ENCODE measurements at places on chromosomes 11 and 22.

DNA sequence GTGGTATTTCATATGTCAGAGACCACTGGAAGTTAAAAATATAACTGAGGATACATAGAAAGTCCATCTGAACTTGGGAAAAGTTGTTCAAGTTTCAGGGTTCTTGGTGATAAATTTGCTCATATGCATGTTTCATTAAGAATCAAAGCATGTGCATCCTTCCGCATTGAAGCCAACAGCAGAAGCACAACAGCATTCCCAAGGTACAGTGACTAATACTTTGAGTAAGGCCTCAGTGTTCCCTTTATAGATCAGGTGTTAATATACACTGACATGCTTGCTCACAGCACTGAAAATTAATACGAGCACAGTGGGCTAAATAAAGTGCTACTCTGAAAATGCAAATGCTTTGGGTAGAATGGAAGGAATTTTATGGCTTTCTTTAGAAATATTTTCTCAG is 691.1 kb downstream of the METTL15 start:
- DNase-seq: no peak

GRCh38 chr11:31421820-31422219 is 52.2 kb downstream of the DNAJC24 start:
- DNase-seq: no peak

DNA sequence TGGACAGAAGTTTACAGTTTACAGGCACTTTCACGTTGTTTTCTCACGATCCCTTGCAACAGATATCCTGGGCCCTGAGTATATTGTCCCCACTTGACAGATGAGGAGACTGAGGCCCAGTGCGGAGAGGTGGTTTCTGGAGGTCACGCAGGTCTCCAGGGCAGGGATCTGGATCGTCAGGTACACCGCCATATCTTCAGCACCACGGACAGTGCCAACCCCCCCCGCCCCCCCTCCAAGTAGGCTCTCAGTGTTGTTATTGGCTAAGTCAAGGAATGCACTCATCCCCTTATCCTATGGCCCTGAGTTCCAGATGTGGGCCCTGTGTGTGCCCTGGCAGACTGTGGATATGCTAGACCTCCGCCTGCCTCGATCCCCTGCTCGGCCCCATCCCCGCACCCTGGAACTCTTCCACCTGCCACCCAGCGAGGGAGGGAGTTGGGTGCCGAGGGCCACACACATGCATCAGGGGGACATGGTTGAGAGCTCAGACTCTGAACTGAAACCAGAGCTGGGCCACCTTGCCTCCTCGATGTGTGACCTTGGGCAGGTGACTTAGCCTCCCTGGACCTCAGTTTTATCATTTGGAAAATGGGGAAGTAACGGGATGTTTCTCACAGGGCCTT is 37.5 kb downstream of the MPPED1 start:
- DNase-seq: no peak

DNA sequence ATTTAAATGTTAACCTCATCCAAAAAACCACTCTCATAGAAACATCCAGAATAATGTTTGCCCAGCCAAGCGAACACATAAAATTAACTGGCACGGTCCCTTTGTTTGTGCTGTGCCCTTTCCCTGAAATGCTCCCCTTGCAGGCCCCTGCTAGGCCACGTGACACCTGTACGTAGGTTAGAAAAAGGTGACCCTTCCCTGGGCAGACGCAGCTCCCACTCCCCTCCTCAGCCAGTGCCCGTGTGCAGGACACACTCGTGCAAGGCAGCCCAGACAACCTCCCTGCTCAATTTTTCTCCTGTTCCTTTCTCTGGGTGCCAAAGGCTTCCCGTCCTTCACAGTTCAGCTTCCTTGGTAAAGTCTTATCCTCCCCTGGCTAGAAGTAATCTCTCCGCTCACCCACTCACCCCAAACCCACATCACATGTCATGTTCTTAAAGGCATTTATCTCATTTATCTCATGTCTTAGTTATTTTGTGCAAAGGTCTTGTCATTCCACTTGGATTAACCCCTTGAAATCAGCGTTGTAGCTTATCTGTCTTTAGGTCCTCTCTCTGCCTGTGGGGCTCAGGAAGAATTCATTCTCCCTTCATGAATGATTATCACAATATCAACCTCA is 20.7 kb downstream of the FAM83F start:
- DNase-seq: no peak

DNA sequence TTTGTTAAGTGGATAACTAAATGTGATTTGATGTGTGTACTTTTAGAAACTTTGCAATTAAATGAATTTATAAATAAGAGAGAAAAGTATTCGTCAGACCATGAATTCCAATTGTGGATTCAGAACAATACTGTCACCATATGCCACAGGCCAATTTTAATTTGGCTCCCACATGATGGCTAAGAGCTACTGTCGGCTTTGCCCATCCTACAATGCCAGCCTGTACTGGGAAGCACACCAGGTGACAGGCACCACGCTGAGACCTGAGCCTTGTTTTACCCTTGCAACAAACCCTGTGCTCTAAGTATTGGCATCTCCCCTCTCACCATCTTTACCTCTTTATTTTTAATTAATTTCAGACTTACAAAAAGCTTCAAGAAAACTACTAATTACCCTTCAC is 14.0 kb downstream of the RAB30 start:
- DNase-seq: no peak

GRCh38 chr11:111097191-111097590 is 148.3 kb upstream of the POU2AF2 start:
- DNase-seq: peak; percentile 91

DNA sequence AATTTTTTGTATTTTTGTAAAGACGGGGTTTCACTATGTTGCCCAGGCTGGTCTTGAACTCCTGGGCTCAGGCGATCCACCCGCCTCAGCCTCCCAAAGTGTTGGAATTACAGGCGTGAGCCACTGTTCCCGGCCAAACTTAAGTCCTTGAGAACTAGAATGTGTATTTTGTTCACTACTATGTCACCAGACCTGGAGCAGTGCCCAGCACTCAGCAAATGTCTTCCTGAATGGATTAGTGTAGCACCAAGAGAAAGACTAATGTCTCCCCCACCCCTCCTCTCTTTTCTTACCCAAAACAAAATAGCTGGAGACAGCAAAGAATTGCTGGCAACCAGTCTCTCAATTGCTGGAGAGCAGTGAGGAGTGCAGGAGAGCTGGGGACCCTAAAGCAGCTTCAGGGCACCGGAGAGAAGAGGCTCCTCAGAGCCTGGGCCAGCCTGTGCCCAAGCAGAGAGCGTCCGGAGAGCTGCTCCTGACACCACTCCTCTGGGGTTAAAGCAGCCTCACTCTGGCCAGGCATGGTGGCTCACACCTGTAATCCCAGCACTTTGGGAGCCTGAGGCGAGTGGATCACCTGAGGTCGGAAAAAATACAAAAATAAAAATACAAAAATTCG is 14.9 kb downstream of the SLC25A18 start:
- DNase-seq: no peak

GRCh38 chr22:40534379-40535188 is 101.9 kb downstream of the MRTFA start:
- DNase-seq: no peak

GRCh38 chr22:35502836-35503235 is 37.8 kb upstream of the RASD2 start:
- DNase-seq: no peak

- no peak for DNase-seq
These were observed 1.5 kb downstream of the CHEK1 start for GRCh38 chr11:125626288-125626950.

DNA sequence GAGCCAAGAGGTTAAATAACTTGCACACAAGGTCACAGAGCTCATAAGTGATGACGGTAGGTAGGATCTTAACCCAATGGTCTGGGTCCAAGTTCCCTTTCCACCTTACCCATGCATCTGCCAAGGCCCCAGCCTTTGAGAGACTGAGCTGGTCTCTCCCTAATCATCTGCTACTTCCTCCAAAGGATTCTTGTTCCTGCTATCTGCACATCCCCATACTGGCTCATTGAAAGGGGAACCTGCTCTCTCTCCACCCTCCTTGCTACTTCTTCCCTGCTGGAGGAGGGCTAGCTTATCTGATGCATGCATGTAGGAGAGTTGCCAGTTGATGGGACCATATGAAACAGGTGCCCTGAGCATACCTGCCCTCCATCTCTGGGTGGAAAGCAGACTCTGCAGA is 47.7 kb downstream of the COMMD9 start:
- DNase-seq: no peak

- no peak for DNase-seq
These were observed 863.2 kb upstream of the CHORDC1 start for GRCh38 chr11:91086028-91086427.

DNA sequence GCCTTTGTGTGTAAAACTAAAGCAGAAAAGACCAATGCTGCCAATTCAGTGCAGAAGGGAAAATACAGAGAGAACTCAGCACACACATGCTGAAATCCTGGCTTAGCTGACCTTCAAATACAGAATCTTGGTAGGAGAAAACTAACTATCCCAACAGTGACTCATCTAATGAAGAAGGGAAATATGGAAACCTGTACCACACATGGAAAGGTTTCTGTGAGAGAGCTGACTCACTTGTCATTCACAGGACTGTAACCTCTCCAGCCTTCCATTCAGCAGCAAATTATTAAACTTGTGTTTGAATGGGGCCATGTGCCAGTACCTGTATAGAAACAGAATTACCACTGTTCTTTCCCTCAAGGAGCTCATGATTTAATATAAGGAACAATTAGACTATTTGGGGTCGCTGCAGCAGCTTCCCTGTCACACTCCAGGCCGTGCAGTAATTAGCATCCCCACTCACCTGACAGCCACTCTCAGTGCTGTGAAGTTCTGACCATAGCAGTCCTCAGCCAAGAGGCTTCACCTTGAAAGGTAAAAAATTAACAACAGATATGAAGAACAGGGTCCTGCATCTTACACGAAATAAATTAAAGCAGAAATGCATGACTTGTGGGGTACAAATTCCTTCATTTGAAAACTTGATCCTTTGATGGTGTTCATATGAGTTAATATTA is 53.9 kb downstream of the MSANTD4 start:
- DNase-seq: no peak

DNA sequence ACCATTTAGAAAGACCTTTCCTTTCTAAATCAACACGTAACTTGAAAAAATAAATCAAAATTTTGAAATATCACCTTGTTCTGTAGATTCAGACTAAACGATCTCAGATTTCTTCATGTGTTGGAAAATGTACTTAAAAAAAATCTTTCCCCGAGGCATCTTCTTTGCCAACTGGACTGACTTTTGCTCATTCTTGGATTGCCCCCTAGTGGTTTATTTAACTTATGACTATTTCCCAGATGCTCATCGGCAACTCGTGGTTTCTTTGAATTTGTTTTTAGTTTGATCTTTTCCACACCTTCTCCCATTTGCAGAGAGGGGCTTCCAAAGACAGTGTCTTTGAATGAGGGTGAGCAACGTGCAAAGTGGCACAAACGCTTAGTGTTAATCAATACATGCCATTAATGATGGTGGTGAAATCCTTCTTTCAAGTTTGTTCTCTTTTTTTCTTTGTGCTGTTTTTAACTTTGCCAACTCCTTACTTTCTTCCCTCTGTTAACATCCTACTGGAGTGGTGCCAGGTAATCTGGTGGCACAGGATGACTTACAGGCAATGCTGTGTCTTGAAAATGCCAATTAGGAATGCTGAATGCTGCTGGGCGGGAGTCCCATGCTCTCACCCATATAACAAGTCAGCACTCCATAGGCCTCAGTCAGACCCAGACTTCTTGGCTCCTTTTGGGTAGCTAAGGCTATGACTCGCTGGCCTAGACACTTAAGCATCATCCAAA is 18.3 kb downstream of the PRSS23 start:
- DNase-seq: no peak

GRCh38 chr11:47899801-47900200 is 51.7 kb upstream of the NUP160 start:
- DNase-seq: no peak

- DNase-seq: peak; percentile 63
These were observed 68.6 kb downstream of the KCNQ1 start for GRCh38 chr11:2513441-2513840.

GRCh38 chr22:18056161-18056666 is 21.6 kb upstream of the PEX26 start:
- DNase-seq: peak; percentile 81

DNA sequence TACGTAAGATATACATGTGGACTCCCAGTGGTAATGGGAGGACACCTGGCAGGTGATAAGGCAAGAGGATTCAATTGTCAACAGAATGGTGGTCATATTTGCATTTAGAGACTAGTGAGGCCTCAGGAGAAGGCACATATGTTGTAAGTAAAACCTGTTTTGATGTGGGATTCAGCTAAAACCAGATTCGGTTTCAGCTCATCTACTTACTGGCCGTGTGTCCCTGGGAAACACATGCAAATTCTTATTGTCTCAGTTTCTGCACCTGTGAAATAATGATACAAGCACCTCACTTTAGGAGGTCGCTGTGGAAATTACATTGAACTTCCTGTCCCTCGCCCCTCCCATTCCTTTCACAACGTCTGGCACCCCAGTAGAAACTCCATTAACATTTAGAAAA is 78.9 kb upstream of the FIBIN start:
- DNase-seq: no peak

DNA sequence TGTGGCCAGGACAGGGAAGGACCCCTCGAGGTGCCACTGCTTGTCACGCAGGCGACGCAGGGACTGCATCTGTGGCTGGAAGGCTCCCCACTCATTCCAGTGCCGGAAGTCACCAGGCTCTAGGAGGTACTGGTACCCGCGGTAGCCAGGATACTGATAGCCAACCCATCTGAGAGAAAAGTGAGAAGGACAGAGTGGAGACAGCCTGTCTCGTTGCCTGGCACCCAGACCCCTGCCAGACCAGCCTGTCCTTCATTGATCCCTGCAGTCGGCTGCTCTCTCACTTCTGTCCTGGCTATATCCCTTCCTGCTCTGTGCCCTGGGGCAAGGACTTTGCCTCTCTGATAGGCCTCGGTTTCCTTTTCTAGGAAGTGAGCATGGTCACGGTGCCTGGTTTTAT is 9.6 kb upstream of the TPST2 start:
- peak; percentile 41 for DNase-seq

DNA sequence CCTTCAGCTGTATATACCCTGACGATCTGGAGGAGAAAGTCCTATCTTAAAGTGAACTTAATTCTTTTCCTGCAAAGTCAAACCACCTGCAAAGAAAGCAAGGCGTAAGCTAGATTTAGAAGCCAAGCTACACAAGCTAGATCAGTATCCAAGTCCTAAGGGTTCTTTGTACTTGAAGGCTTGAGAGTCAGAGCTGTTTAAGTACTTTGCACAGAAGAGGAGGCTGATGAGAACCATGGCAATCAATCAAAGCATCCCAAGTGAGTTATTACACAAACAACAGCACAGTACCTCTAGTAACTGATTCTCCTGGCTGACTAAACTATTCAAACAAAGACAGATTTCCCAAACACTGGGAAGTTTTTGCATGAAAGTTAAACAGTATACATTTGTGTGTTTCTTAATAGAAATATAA is 1.9 kb downstream of the CDON start:
- DNase-seq: no peak

GRCh38 chr11:27696961-27697360 is 3.3 kb downstream of the BDNF start:
- DNase-seq: no peak

- no peak for DNase-seq
These were observed 2.0 kb upstream of the LMO2 start for GRCh38 chr11:33893711-33894397.

GRCh38 chr22:36409911-36410756 is 22.4 kb upstream of the MYH9 start:
- DNase-seq: peak; percentile 86

Measured in posterior vena cava (tissue), 2 donors.